Peyer's patch (tissue), 4 donors: ENCODE measurements at places on chromosomes 12 and 14. TPM values are rescaled to one million over a fixed set of nuclear protein-coding genes. Genes with fewer than 3 reads are reported as not detected.

GRCh38 chr12:91515944-91516694 is 333.5 kb upstream of the DCN start:
- no peak for DNase-seq

The PLEKHG7 gene
- total RNA-seq, result 2.4 TPM

DNA sequence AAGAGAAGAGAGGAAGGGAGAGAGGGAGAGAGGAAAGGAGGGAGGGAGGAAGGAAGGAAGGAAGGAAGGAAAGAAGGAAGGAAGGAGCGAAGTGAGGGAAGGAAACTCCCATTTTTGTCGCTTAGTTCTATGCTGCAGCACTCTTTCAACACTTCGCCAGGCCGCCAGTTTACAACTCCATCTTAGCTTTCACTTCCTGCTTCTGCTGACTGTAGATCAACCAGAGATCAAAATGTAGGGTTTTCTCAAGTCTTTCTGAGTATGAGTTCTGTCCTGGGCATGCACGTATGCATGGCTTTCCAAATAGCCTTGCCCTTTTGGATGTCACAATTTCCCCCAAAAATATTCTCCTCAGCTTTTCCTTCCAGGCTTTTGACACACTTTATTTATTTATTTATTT is 723.4 kb downstream of the TRHDE start:
- no peak for DNase-seq

DNA sequence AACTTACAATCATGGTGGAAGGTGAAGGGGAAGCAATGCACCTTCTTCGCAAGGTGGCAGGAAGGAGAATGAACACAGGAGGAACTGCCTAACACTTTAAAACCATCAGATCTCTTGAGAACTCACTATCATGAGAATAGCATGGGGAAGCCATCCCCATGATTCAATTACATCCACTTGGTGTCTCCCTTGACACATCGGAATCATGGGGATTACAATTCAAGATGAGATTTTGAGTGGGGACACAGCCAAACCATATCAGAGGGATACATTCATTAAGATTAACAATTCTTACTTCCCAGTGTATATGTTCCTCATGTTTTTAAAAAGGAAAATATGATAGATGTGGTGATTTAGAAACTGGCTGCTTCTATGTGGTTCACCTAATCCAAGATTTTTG is 117.9 kb downstream of the PDE3A start:
- DNase-seq, result no peak

The PMEL gene
- 10.0 TPM for total RNA-seq

DNA sequence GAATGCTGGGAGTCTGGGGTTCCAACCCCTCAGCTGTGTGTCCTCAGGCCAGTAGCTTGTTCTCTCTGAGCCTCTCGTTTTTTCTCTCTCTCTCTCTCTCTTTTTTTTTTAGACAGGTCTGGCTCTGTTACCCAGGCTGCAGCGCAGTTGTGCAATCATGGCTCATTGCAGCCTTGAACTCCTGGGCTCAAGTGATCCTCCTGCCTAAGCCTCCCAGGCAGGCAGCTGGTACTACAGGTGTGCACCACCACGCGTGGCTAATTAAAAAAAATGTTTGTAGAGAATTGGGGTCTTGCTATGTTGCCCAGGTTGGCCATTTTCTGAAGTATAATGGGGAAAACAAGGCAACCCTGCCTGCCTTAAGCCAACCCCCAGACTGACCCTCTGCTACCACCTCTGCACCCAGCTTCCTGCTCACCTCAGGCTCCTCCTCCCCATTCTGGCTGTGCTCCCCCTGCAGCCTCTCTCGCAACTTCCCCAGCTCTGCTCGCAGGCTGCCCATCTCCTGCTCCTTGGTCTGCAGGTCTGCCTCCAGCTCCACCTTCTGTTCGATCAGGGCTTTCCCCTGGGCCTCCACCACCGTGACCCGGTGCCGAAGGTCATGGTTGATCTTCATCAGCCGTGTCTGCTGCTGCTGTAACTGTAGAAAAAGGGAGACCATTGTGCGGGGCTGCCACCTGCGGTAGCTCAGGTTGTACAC is 35.2 kb downstream of the RILPL1 start:
- no peak for DNase-seq

GRCh38 chr12:64039281-64039871 is 182.7 kb downstream of the KICS2 start:
- no peak for DNase-seq

DNA sequence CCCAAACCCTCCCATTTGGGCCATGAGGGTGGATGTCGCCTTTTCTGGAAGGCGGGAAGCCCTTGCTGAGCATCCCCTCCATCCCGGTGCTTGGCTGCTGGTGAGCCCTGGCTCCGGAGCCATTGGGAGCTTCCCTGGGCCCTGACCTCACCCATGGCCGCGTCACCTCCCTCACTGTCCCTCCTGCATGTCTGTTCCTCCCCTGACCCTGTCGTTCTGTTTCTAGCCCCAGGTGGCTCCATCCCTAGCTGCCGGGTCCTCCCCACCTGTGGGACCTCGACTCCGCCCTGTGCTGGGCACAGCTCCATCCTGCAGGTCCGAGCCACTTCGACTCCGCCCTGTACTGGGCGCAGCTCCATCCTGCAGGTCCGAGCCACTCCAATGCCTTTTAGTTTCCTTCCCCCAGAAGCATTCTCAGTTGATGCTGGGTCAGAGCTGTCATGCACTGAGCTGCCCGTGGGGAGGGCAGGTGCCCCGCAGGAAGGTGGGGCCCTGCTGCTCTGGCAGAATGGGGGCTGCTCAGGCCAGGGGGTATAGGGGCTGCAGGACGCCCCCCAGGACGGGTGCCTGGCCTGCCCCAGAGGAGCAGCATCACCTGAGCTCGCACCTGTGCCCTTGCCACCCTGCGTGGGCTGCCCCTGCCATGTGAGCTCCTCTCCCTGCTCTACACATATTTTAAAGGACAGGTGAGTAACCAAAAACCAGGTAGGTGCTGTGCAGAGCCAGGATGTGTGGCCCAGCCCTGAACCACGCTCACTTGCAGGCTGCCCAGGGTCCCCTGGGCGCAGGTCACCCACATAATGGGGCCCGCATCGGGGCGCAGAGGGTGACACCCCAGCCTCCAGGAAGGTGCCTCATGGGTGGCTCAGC is 19.0 kb downstream of the NOC4L start:
- DNase-seq, result no peak

The PROX2 gene
- not detected for total RNA-seq

GRCh38 chr12:121888083-121888477 is 510 bp upstream of the PSMD9 start:
- DNase-seq, result no peak

DNA sequence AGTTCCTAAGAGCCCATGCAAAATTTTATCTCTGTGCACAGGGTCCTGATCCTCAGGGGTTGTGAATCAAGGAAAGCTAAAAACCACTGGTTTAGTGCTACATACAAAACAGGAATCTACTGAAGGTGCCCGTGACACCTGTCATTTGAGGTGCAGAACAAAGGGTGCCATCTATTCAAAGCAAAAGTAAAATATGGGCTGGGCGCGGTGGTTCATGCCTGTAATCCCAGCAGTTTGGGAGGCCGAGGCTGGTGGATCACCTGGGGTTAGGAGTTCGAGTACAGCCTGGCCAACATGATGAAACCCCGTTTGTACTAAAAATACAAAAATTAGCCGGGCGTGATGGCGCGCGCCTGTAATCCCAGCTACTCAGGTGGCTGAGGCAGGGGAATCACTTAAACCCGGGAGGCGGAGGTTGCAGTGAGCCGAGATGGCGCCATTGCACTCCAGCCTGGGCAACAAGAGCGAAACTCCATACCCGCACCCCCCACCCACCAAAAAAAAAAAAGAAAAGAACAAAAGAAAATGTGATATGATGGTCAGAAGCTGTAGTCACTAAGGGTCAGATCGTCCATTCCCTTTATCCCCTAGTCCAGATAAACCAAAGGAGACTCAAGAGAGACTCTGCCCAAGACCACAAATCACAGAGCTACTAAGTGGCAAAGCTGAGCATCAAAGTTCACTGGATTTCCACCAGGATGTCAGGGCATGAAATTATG is 3.4 kb downstream of the PPTC7 start:
- no peak for DNase-seq

GRCh38 chr12:130862161-130862560 is 9.7 kb upstream of the RAN start:
- no peak for DNase-seq

The C1QL4 gene
- total RNA-seq, result not detected

GRCh38 chr12:48824112-48824511 is 5.8 kb downstream of the CACNB3 start:
- DNase-seq, result no peak

DNA sequence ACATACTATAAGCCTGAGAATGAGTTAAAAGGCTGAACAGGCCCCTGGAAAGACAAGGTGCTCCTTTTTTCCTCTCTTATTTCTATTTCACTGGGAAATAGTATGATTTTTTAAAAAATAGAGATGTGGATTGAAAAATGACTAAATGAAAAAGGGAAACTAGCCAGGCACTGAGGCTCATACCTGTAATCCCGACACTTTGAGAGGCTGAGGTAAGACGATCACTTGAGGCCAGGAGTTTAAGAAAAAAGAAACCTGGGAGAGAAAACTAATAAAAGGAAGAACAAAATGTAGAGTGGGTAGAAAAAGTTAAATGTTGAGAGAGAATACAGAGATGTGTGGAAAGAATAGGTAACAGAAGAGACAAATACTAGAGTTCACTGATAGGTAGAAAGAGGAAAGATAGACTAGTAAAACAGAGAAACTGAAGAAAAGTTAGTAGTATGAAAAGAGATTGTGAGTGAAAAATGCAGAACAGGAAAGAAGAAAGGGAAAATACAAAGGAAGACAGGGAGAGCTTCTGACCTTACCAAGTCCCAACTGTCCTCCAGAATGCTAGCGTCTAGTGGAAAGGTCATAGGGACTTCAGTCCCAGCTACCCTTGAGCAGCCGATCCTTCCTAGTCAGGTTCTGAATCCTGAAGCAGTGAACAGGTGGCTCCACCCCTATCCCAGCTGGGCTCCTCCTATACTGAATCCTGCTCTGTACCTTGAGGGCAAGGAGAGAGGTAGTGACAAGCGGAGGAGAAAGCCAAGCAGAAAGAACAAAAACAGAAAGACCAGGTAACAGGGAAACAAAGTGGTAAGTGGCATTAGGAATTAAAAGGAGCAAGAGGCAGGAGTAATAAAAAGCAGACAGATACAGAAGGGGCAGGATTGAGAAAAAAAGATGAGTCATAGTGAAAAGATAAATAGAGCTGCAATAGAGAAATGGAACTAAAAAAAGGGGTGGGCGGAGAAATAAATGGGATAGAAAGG is 7.3 kb downstream of the TMEM116 start:
- DNase-seq, result no peak

DNA sequence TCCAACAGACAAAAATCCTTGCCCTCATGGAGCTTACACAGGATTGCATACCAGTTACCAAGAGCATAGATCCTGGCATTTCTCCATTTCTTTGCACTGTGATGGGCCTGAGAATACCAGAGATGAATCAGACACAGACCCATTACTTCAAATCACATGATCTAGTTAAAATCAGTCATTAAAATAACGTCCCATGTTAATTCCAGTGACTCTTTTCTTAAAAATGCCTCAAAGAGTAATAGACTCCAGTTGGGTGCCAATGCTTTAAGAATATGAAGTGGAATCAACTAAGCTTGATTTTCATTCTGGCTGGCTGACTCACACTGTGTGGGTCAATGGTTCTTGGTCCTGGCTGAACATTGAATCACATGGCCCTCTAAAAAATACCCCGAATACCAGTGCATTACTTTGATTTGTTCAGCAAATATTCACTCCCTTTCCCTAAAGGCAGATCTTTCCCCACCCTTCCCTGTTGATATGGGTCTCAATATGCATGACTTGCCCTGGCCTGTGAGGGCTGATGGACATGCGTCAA is 11.0 kb downstream of the ASB2 start:
- no peak for DNase-seq

DNA sequence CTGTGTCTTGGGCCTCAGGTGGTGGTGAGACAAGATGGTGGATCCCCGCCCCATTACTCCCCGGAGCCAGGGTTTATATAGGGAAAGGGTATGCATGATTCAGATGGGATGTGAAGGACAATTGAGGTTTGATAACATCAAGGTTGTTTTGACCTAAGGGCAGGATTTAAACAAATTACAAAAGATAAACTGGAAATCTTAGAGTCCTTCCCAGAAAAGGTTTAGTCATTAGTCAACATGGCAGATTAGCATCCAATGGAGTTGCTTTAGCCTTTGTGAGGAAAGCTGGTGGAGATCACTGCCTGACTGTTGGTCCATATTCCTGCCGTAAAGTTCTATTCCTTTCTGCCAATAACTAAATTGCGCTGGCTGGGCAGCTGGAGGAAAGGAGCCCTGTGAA is 15.6 kb upstream of the FRMD6 start:
- DNase-seq, result no peak

DNA sequence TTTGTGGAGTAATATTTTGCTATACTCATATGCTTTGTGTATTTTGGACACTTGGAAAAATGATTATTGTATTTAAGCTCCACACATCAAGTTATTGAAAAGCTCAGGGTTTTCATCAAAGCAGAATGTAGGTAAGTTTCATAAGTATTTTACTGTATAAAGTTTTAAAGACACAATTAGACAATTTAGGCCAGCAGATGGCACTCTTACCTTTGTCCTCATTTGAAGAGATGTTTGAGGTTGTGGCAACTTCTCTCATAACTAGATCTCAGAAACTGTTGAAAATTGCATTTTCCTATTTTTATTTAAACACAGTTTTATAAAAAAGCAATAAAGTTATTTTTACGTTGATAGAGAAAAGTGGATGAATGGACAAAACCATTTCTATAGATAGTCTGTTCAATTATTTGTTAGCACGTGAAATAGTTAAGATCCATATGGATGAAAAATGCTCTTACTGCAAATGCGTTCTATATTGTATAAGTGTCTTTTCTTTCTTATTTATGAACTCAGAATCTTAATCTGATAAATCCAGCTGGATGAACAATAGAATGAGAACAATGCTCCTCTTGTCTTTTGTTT is 300.0 kb downstream of the AEBP2 start:
- no peak for DNase-seq

DNA sequence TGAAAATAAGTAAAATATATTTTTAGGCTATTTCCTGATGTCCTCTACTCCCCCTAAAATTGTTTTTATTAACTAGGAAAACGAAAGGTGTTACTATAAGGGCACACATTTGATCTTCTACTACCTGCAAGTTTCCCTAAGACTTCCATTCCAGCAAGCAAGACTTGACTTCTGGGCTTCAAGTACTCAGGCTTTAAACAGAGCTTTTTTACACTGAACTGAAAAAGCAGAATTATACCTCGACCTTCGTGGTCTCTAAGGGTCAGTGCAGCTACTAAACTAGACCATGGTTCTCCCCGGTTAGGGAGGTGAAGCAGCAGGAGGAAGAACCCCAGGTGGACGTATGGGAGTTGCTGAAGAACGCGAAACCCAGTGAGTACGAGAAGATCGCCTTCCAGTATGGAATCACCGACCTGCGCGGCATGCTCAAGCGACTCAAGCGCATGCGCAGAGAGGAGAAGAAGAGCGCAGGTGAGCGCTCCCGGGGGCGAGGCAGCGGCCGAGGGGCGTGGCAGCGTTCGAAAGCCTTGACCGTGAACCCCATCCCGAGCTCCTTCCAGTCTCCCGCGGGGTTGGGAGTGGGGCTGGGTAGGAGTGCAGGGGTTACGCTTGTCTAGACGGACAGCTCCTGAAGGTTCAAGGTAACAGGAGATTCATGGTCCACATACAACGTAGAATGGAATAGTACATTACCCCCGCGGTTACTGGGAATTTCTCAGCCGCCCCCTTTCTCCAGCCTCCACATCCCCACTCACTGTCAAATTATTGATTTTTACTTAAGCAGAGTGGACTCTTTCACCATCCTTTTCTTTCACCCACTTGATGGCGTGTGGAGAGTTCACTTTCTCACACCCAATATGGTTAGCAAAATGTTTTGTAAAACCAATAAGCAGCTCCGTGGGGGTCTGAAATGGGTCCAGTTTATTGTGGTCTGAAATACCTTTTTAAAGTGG is 47.6 kb downstream of the MYBPC1 start:
- DNase-seq, result no peak

The CHGA gene
- total RNA-seq, result 301 TPM

- DNase-seq, result no peak
These were observed 13.4 kb downstream of the C12orf42 start for GRCh38 chr12:103482365-103482764.
